Left lobe of liver (tissue), 2 donors: ENCODE measurements at places on chromosomes 3 and 15.

DNA sequence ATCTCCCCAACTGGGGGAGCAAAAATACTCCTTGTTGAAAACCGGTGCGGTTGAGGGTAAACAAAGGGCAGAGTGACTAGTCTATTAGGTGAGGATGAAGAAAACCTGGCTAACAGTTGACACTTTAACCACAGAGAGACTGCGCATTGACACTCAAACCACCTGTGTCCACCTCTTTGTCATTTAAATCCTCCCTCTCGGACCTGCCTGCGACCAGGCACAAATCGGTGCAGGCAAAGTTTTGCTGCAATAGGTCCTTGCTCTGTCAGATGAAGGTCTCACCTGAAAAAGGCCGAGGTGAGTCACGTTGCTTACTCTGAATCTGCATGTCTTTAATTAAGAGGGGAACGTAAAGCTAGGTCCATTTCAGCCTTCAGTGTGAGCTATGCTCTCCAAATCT is 494.1 kb upstream of the DPPA4 start:
- DNase-seq, result no peak

DNA sequence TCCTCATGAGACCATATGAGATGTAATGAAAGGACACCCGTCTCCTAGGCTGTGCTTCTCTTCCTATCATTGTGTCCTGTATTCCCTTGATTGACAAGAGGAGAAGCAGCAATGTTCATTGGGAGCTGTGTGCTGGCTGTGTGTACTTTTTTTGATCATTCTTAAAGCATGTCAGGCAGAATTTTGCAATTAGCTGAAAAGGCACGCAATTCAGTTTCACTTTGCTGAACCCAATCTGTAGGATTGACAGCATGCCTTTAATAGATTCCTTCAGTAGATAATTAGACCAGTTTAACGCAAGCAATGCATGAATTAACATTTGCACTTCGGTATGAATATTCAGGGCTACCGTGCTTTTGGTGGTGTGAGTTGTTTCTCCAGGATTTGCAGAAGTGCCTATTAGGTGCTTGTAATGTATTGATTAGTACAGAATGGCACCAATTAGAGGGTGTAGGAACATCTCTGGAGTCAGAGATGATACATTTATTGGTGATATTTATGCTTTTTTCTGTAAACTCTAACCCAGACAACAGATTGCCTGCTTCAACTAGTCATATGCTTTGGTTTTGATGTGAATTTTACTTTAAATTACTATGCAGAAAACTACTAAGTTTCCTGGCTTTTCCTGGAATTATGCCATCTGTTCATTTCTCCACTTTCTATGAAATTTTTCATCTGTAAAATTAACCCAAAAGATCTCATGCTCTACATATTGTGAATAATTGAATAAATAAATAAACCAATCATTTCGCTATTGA is 114.3 kb downstream of the NSUN3 start:
- DNase-seq, result no peak

DNA sequence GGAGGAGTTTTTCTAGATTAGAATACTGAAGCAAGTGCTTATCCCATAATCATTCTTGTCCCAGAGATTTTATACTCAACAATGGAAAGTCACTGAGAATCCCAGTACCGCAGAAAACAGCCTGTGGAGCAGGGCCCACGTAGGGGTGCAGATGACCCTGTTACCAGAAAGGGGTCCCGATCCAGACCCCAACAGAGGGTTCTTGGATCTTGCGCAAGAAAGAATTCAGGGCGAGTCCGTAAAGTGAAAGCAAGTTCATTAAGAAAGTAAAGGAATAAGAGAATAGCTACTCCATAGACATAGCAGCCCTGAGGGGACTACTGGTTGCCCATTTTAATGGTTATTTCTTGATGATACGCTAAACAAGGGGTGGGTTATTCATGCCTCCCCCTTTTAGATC is 2.6 kb downstream of the GCNT3 start:
- no peak for DNase-seq

- no peak for DNase-seq
Observed at GRCh38 chr3:57659004-57659673, 33.7 kb downstream of the DENND6A start.

DNA sequence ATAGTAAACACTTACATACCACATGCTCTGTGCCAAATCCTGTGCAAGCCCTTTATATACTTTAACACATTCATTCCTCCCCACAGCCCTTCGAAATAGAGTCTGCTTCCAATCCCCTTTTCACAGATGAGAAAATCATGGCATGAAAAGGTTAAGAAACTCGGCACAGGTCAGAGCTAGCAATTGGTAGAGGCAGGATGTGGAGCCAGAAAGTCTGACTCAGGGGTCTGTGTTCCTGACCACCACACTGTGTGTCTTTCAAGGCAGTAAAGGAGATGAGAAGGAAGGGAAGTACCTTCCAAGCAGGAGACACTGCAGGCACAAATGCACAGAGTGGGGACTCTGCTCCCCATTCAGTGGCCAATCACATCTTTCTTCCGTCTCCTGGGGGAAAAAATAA is 61.1 kb downstream of the SCN11A start:
- DNase-seq, result no peak

DNA sequence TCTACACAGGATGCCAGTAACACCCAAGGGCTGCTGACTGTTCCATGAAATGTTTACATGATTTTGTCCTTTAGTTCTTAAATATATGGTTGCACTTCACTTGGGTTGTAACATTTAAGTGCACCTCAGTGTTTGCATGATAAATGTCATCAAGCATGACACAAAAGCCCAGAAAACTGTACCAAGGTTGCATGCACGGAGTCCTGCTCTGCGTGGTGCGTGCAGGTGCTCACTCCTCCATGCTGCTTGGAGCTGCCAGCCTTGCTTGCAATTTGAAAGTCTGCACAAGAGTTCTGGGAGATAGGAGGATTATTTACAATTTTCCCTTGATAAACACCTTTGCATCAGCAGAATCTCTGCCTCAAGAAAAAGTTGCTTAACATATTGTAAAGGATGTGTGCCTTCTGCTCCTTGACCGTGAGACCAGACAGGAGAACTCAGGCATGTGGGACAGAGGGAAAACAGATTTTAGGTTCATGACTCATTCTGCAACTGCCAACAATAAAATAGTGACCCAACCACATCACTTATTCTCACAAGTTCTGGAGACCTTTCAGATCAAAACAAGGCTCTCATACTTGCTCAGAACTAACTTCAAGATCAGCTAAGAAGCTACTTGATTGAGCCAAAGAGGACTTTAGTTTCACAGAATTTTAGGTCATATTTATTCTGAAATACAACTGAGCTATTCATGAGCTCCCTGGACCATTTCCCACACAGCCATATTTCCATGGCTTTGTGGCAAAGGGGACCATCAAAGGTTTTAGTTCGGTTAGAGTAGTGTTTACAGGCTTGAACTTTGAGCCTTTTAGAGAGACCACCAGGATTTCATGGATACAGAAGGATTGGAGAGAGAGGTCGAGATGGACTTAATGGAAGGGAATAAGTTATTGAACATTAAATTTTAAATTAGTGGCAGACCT is 128.4 kb upstream of the ZBED2 start:
- no peak for DNase-seq

DNA sequence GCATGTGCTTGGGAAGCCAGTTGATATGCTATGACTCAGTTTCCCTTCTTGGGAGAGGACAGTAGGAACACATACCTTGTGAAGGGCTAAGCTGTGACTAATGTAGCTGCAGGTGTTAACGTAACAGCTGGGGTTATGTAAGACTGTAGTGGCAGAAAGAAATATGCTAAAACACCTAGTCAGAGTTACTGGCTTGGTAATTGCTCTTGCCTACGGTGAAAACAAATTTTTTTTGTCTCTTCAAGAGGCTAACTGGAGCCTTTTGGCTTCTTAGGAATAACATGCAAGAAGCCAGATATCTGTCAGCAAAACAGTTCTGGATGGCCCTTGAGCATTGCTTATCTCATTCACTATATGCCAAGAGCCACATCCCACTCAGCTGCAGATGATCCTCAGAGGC is 1.4 kb downstream of the MAPKBP1 start:
- DNase-seq, result no peak

DNA sequence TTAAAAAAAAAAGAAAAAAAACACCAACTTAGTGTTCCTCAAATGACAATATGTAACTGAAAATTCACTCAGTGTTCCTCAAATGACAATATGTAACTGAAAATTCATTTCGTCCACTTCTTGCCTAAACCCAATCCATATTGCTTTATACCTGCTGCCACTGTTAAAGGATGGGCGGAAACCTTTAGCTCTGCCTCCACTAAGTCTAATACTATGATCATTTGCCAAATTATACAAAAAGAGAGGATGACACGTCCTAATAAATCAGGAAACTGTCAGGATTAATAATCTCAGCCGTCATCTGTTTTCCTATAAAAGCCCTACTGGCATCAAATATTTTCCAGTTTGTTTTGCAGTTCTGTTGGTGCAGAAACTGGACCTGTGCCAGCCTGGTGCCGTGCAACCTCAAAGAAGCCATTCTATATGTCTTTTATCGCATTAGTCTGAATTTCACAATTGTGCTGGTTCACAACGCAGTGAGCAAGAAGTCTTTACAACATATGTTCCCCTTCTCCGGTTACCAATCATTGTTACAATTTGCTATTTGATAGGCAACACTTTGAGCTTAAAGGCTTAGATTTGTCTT is 160.4 kb upstream of the KCNH8 start:
- DNase-seq, result no peak

DNA sequence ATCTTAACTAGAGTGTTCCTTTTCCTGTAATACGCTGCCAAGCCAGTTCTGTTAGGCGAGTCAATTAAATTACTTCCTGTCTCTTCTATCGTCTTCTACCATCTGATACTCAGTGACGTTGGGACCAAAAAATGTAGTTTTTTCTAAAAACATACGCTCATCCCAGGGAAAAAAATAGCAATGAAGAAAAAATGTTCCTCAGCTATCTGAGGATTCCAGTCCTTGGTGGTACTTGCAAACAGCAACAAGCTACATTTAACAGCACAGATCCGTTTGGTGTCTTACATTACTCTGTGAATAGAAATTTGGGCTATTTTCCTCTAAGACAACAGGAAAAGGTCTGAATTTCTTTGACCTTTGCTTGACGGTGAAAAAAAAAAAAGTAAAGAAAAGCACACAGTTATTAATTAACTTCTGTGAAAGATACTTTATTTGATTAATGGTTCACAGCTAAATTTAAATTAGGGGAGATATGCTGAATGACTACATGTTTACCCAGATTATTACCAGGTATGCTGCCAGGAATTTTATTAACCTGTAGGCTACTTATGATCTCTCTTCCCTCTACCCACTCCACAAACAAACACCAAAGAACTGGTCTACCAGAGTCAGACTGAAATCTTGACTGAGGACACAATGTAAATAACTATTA is 254.4 kb upstream of the ZPLD1 start:
- DNase-seq, result no peak

- DNase-seq, result no peak
Observed at GRCh38 chr3:13501521-13501920, 21.4 kb downstream of the HDAC11 start.

- no peak for DNase-seq
Observed at GRCh38 chr3:67624078-67624477, 30.3 kb downstream of the SUCLG2 start.

DNA sequence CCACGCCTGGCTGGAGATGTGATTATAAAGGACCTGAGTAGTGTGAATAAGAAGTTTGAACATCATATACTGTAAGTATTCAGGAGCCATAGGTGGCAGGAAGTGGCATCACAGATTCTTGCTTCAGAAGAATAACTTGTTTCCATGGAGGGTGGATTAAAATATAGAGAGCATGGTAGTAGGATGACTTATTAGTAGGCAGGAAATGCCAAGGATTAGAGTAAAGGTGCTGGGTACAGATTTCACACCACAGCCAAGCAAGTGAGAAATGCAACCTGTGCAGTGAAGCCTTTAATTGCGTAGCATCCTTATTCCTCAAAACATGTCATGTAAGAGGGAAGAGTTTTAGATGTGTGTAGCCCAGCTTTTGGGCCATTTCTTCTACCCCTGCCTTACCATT is 30.8 kb downstream of the IFT122 start:
- no peak for DNase-seq

DNA sequence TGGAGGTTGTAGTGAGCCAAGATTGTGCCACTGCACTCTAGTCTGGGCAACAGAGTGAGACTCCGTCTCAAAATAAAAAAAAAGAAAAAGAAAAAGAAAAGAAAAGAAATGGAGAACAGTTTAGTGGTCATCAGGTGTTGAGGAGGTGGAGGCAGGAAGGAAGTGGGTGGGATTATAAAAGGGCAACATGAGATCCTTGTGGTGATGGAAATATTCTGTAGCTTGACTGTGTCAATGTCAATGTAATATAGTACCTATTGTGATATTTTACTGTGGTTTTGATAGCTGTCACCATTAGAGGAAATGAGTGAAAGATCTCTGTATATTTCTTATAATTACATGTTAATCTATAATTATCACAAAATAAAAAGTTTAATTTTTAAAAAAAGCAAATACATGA is 60.8 kb downstream of the TRAT1 start:
- no peak for DNase-seq

GRCh38 chr15:68574046-68574445 is 4.7 kb upstream of the CORO2B start:
- DNase-seq, result no peak

GRCh38 chr3:157460253-157460652 is 23.6 kb downstream of the PTX3 start:
- no peak for DNase-seq

DNA sequence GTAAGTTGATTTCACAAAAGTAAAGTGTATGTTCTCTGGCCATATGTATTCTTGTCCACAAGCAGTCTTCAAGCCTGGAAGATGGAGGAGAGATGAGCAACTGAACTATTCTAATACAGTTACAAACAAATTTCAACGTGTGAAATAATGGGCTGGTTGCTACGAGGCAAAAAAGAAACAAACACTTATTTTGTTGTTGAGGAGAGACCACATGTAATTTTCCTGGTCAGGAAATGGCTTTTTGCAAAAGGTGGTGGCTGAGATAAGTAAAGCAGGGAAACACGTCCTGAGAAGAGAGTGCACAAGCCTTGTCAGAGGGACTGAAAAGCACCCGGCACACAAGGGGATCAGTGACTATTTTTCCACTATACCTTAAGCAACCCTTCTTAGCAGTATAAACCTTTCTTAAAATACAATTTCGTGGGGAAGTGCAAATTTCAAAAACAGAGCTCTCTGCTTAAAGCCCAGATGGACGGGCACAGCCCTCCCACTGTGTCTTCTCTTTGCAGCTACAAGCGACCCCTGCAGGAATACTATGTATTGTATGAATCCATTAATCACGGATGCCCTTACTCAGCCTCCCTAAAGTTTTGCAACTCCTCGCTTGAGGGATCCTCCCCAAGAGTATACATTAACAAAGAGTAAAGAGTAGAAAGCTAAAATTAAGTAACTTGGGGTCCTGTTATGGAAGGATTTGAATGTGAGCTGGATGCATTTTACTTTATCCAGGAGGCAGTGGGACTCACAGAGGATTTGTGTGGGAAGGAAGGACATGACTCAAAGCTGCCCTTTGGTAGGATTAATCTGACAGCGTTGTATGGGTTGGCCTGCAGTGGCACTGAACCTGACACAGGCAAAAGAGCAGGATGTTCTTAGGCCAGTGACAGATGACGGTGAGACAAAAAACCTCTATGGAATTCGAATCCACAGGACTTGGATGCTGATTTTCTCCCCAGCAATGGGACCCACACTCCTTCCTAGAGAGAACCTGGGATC is 253.7 kb downstream of the IL5RA start:
- DNase-seq, result no peak
